Germinal center (tissue), 1 donor: ENCODE measurements at places on chromosomes 6 and 20.

GRCh38 chr20:21099751-21100577 is 6.2 kb downstream of the LINC00237 start:
- peak; percentile 60 for DNase-seq

- no peak for DNase-seq
Measured at GRCh38 chr20:35001596-35002362, 46.1 kb downstream of the MYH7B start.

- no peak for DNase-seq
Measured at GRCh38 chr6:114595591-114595990, 252.8 kb upstream of the HS3ST5 start.

- no peak for DNase-seq
Measured at GRCh38 chr6:108947114-108947854, 99.1 kb downstream of the ARMC2 start.

DNA sequence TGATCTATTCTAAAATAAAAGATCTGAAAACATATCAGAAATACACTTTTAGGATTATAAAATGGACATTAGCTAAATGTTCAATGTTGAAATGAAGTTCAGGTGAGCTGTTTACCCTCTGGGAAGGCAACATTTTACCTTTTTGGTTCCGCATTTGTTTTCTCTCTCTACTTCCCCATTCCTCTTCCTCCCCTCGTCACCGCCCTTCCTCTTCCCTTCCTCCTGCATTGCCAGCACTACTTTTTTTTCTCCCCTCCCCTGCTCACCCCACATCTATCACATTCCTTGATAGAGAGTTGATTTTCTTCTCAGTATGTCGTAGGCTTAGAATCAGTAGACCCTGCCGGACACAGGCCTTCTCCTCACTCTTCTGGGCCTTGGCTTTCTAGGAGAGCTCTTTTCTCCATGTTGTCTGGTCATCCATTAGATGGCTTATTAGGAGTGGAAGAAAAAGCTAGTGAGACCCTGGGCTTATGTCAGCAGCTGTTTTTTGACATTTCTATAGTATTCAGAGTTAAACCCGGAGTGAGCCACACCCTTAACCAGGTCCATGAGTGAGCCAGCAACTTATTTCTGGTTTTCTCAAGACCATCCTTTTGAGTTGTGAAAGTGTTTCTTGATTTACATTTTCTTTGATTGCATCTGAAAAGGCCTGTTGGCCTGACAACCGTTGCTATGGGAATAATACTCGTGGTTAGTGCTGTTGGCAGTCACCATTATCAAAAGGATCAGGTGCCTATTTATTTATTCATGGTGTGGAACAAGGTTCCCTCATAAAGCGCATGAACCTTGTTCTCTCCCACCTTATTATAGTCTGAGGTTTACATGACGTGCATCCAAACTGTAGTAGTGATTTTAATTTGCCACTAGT is 90.9 kb downstream of the DTD1 start:
- peak; percentile 19 for DNase-seq
